ENCODE measurements at places on chromosomes 3 and 15. TPM values are rescaled to one million over a fixed set of nuclear protein-coding genes. Genes with fewer than 3 reads are reported as not detected.
A peak's percentile ranks its signal among the peaks of the same experiment; 100 is the strongest.

The RAD51 gene
- 20.6 TPM for total RNA-seq

The TOMM70 gene
- total RNA-seq: 77.2 TPM

The AHSG gene
- 2,043 TPM for total RNA-seq

The CYP19A1 gene
- 9.1 TPM for total RNA-seq

The ITGB5 gene
- 50.2 TPM for total RNA-seq

The CHRNA5 gene
- total RNA-seq: 10.5 TPM

The CGNL1 gene
- 15.6 TPM for total RNA-seq

The RTP1 gene
- not detected for total RNA-seq

- DNase-seq: peak; percentile 57
- H3K27ac ChIP-seq: peak overlapping the region; percentile 39
- peaks cover 10% of the 10 kb centered on the region for H3K4me1 ChIP-seq
Observed at GRCh38 chr3:196914866-196915265, 27.5 kb downstream of the NCBP2 start.

DNA sequence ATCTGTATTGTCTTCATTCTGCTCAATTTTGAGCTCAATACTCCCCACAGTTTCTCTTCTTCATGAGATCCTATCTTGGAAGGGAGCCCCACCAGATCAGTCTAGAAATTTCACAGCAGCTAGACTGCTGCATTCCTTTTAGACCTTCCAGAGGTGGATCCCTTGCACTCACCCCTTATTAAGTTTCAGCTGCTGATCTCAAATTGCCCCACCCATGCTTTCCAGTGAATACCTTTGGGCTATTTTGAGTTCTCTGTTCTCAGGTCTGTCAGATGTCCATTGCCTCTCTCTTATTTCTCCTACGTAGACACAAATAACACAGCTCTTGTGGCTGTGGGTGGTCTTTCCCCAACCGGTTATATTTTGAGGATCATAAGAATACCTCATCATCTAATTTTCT is 60.8 kb downstream of the GPR156 start:
- no peak overlapping the region for H3K4me3 ChIP-seq
- DNase-seq: no peak
- no peaks in the 10 kb centered on the region for H3K4me1 ChIP-seq

DNA sequence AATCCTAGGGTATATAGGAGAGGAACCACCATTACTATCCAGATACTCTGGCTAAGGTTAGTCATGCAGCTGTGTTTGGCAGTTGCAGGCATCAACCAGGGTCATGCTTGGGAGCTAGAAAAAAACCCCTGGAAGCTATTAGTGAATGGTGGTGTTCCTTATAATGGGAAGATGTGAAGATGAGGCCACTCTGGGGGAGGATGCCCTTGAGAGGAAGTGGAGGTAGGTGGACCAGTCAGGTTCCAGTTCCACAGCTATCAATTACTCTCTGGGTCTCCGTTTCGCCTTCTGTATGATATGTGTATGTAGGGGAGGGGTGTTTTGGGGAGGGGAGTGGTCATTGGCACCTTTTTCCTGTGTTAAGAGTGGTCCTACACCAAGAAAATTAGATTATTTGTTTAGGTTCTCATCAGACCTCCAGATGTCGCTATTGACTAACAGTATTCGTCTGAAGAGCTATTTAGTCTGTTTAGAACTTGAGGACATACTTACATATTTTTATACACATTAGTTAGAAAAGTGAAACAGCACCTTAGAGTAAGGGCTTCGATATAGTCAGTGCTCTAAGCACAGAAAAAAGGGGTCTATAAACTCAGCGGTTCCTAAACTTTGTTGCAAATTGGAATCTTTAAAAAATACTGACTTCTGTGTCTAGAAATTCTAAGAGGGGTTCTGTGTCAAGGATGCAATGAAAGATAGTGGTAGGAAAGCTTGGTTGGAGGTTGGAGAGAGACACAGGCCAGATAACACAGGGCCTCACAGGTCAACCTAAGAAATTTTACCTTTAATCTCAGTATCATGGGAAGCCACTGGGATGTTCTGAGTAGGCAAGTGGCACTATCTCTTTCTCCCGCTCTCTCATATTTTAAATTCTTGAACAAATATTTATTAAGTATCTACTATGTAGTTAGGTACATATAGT is 9.1 kb upstream of the HPS3 start:
- no peak overlapping the region for H3K27ac ChIP-seq
- H3K4me3 ChIP-seq: no peak overlapping the region
- peak; percentile 62 for DNase-seq
- H3K36me3 ChIP-seq: no peaks in the 10 kb centered on the region

- no peak overlapping the region for H3K4me3 ChIP-seq
Observed at GRCh38 chr3:194973366-194974000, 287.8 kb downstream of the FAM43A start.

- H3K4me3 ChIP-seq: no peak overlapping the region
- H3K36me3 ChIP-seq: peaks cover 5% of the 10 kb centered on the region
- DNase-seq: no peak
- H3K27me3 ChIP-seq: no peaks in the 10 kb centered on the region
- no peak overlapping the region for H3K27ac ChIP-seq
Observed at GRCh38 chr3:149848238-149848637, 35.2 kb downstream of the RNF13 start.

DNA sequence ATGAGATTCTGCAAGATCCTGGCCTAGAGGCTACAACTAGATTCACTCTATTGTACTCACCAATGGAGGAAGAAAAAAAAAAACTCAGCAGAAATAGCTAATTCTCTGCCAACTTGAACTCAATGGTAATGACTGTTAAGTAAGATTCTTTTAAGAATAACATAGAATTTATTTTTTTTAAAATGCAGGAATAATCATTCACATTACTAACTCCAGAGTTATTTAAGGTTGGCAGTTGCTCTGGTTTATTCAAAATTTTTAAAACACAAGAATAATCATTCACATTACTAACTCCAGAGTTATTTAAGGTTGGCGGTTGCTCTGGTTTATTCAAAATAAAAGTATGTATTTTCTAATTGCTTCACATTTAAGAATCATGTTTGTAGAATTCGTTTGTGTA is 1071.9 kb downstream of the IGSF11 start:
- H3K36me3 ChIP-seq: no peaks in the 10 kb centered on the region
- H3K4me3 ChIP-seq: no peak overlapping the region
- no peaks in the 10 kb centered on the region for H3K4me1 ChIP-seq
- H3K27ac ChIP-seq: no peak overlapping the region

GRCh38 chr3:46895761-46896160 is 18.2 kb downstream of the PTH1R start:
- no peak overlapping the region for H3K27ac ChIP-seq
- no peaks in the 10 kb centered on the region for H3K36me3 ChIP-seq
- H3K27me3 ChIP-seq: peaks cover 36% of the 10 kb centered on the region
- H3K4me1 ChIP-seq: peaks cover 13% of the 10 kb centered on the region
- no peak overlapping the region for H3K4me3 ChIP-seq
- no peak for DNase-seq

DNA sequence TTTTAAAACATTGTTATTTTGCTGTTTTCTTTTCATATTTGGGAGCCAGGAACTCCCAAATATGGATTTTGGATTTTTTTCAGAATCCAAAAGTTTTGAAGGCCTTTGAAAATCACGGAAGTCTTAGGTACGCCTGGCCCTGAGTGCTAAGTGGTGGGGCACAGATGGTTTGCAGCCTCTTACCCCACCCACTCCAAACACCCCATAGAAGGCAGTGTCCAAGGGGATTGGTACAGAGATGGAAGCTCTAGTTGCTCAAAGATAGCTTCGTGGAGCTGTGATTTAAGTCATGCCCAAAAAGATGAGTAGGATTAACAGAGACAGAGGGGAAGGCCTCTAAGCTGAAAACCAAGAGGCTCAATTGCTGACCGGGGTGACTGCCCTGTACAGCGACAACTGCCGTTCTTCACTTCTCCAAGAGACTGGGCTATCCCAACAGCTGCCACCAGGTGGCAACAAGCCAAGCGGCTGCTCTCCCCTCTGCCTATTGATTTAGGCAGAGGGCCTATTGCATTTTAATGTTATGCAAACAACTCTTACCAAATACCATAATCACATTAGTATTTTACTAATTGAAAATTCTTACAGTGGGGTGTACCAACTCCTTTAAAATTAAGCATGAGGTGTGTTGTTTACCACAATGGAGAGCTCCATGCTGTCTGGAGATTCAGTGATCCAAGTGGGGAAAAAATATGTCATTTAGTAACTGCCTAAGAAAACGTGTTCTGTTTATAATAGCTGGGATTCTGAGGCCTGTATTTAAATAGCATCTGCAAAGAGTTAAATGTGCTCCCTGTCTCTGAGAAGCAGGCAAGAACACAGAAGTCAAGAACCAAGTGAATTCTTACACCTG is 64.0 kb upstream of the C15orf61 start:
- no peak overlapping the region for H3K4me3 ChIP-seq
- no peaks in the 10 kb centered on the region for H3K36me3 ChIP-seq
- DNase-seq: peak; percentile 49
- H3K27ac ChIP-seq: no peak overlapping the region
- no peaks in the 10 kb centered on the region for H3K27me3 ChIP-seq

DNA sequence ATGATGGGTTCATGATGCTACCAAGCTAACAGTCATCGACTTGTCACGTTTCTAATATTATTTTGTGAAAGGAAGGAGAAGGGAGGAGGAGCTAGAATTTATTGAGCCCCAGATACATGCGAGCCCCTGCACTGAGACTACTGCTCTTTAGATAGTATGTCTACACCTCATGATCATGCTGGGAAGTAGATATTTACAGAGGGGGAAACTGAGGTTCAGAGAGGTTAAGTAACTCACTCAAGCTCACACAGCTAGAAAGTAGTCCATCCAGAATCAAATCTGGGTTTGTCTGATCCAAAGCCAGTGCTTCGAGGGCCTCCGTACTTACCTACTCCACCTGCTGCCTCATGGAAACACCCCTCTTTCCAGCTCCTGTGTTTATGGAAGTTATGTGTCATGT is 38.8 kb upstream of the DLG1 start:
- peaks cover 50% of the 10 kb centered on the region for H3K4me1 ChIP-seq
- no peak for DNase-seq
- no peak overlapping the region for H3K27ac ChIP-seq
- H3K27me3 ChIP-seq: no peaks in the 10 kb centered on the region

GRCh38 chr3:52232279-52233107 is 6.5 kb downstream of the TWF2 start:
- no peak overlapping the region for H3K4me3 ChIP-seq
- H3K36me3 ChIP-seq: peaks cover 49% of the 10 kb centered on the region
- H3K27ac ChIP-seq: no peak overlapping the region
- H3K27me3 ChIP-seq: no peaks in the 10 kb centered on the region
- no peak for DNase-seq

- no peak for DNase-seq
- H3K4me1 ChIP-seq: 0 out of 2 replicates have a peak, but pooled peaks cover 8% of the 10 kb centered on the region
- no peaks in the 10 kb centered on the region for H3K27me3 ChIP-seq
- no peak overlapping the region for H3K27ac ChIP-seq
Observed at GRCh38 chr3:195729476-195730251, 8.9 kb downstream of the MUC20 start.

GRCh38 chr3:118435851-118436350 is 598.7 kb downstream of the IGSF11 start:
- H3K4me1 ChIP-seq: no peaks in the 10 kb centered on the region
- no peak for DNase-seq
- H3K27ac ChIP-seq: no peak overlapping the region
- H3K36me3 ChIP-seq: no peaks in the 10 kb centered on the region
- no peak overlapping the region for H3K4me3 ChIP-seq

DNA sequence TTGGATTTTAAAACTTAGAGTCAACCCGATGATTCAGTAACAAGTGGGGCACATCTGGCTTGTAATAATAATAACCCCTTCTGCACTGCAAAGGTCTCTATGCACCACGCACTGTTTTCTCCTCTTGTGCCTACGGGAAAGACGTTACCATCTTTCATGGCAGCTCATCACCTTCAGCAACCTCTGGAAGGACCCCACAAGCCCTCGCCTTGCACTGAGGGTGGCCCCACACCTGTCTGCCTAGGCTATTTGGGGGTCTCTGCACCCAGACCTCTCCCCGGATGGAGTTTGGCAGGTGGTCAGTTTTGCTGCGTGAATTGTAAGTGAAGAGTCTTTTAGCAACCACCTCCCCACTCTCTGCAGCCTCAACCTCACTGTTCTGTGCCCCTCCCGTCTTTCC is 138.6 kb upstream of the MEF2A start:
- H3K27me3 ChIP-seq: peaks cover 20% of the 10 kb centered on the region
- H3K4me3 ChIP-seq: no peak overlapping the region
- no peak for DNase-seq

- H3K27me3 ChIP-seq: no peaks in the 10 kb centered on the region
- peaks cover 15% of the 10 kb centered on the region for H3K4me1 ChIP-seq
- DNase-seq: no peak
- H3K27ac ChIP-seq: no peak overlapping the region
- H3K36me3 ChIP-seq: peaks cover 43% of the 10 kb centered on the region
Observed at GRCh38 chr3:11565072-11565471, 78.6 kb downstream of the VGLL4 start.

DNA sequence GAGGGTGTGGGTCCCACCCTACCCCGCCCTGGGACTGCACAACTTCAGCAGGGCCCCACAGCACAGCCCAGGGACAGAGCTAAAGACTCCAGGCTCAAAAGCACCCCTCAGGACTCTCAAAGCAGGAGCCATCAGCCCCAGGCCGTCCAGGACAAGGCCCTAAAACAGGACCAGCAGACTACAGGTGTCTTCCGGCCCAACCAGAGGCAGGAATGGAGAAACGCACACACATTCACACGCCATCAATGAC is 26.1 kb downstream of the ATRIP start:
- H3K36me3 ChIP-seq: peaks cover 10% of the 10 kb centered on the region
- no peaks in the 10 kb centered on the region for H3K27me3 ChIP-seq
- DNase-seq: no peak
- H3K27ac ChIP-seq: peak overlapping the region; percentile 89
- peak overlapping the region; percentile 61 for H3K4me3 ChIP-seq

DNA sequence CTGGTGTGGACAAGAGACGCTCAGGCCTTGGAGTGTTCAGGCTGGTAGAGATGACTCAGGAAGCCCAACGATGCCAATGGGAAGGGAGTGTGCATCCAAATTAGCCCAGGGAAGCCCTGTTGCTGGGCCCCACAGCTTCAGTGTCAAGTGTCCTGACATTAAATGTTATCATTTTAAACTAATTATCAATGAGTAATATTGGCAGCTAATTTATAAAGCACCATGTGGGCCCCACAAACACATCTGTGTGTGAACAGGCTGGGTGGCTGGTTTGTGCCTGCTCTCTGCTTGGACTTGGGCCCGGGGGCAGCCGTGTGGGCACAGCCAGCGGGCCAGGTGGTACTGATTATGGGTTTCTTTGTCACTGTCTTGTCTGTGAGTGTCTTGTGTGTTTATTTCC is 15.0 kb downstream of the FBLN2 start:
- DNase-seq: no peak
- no peaks in the 10 kb centered on the region for H3K4me1 ChIP-seq
- no peaks in the 10 kb centered on the region for H3K36me3 ChIP-seq
- H3K27me3 ChIP-seq: peaks cover 11% of the 10 kb centered on the region
- no peak overlapping the region for H3K27ac ChIP-seq

DNA sequence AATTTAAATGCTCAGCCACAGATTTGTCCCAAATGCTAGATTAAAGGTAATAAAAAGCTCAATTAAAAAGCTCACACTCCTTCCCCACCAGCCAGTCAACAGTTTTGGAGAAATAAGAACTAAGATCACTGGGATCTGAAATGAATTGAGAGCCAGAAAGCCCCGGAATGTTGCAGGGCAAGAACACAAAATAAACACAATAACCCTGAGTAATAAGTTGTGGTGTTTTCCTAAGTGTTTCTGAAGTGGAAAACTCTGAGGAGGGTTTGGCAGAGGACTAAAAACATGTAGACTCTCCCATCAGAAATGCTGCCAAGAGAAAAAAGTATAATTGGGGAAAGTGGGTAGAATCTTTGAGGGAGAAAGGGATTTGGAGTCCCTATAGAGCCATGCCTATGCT is 127.8 kb downstream of the ABI3BP start:
- H3K36me3 ChIP-seq: no peaks in the 10 kb centered on the region
- DNase-seq: no peak
- no peak overlapping the region for H3K4me3 ChIP-seq
- H3K27ac ChIP-seq: no peak overlapping the region
- H3K4me1 ChIP-seq: no peaks in the 10 kb centered on the region
